Ureter (tissue), 1 donor: ENCODE measurements at places on chromosomes 1 and 21. TPM values are rescaled to one million over a fixed set of nuclear protein-coding genes. Genes with fewer than 3 reads are reported as not detected.
A peak's percentile ranks its signal among the peaks of the same experiment; 100 is the strongest.

GRCh38 chr1:13901039-13901438 is 201.1 kb downstream of the PRDM2 start:
- no peak for DNase-seq

DNA sequence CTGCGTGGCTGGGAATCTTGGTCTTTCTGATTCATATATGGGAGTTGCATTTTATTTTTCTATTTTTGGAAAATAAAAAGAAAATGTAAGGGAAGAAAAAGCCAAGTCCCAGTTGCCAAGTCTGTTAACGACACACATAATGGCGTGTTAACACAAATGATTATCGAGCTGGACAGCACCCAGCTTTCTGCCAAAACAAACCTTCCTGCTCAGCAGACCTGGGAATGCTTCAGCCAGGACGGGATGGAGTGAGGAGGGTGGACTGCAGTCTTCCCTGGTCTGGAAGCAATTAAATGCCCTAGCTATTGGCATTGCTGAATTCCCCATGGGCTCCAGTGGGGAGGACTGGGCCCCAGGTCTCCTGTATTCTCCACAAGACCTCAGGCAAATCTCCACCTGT is 184.2 kb upstream of the USP24 start:
- no peak for DNase-seq

- no peak for DNase-seq
Observed at GRCh38 chr1:85707267-85707989, 805 bp downstream of the ZNHIT6 start.

DNA sequence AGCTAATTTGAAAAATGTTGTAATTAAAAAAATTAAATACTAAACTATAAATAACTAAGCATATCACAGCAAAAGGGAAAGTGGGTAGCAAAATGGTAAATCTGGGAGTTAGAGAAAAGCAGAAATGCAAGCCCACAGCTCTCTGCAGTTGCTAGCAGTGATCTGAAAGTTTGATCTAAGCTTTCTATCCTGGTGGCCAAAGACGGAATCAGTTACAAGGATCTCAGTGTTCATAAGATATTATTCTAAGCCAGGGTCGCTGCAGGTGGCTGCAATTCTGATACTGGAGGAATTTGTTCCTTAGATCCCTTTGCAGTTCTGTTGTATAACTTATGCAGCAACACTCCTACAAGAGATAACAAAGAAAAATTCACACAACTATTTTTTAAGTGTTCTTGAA is 363.7 kb downstream of the SETD4 start:
- no peak for DNase-seq

GRCh38 chr1:21904704-21905520 is 32.2 kb downstream of the HSPG2 start:
- peak; percentile 87 for DNase-seq

- DNase-seq = no peak
Observed at GRCh38 chr1:203057911-203058675, 27.7 kb downstream of the MYOG start.

GRCh38 chr1:241228339-241228738 is 128.7 kb downstream of the RGS7 start:
- DNase-seq = no peak

DNA sequence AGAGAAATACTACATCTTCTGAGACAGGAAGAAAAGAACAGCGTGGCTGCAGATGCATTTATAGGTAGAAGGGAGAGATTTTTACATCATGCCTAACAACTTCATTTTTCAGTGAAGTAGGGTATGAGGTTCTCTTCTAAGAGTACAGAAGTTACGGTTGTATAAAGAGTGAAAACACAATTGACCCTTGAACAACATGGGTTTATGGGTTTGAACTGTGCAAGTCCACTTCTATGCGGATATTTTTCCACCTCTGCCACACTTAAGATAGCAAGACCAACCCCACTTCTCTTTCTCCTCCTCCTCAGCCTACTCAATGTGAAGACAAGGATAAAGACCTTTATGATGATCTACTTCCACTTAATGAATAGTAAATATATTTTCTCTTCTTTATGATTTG is 64.5 kb downstream of the RPAP2 start:
- DNase-seq = no peak

DNA sequence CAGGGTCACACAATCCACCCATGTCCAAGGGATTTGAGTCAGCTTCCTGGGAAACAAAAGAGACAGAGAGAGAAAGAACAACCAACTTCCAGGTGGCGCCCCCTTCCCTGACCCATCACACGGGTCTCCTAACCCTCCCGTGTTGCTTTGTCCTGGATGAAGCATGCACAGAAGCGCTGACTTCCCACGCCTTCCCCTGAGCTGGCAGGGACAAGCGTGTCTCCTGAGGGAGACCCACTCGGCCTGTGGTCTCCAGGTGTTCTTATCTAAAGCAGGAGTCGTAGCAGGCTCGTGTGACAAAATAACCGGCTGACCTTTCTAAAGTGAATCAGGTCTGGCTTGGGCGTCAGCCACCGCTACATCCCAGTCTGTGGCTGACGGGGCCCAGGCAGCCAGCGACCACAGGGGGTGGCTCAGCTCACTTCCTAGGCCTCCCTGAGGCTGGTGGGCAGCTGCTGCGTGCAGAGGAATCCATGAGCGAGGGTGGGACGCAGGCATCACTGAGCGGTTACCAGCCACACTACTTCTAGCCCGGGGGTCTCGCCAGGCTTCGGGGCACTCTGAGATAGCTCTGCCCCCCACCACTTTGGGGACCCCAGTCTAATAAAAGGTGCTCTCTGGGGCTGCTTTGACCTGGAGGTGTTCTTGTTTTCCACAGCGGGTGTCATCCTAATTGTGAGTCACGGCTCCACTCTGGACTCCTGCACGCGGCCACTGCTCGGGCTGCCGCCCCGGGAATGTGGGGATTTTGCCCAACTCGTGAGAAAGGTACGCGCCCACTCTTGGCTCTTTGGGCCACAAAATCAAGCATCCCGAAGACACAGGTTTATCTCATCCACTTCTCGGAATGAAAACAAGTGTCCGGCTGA is 40.4 kb downstream of the UBASH3A start:
- no peak for DNase-seq

DNA sequence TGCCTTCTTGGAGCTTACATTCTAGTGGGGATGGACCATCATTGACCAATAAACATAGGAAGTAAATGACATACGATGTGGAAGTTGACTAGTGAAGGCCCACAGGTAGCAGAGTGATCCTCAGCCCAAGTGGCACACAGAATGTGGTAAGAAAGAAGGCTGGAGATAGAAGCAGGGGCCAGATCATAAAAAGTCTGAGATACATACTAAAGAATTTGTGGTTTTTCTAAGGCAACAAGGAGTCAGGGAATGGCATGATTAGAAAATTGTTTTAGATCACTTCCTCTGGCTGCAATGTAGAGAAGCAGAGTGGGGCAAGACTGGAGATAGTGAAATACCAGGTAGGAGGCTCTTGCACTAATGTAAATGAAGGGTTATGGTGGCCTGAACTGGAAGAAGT is 154.0 kb downstream of the VPS13D start:
- DNase-seq = no peak

GRCh38 chr1:49163031-49163430 is 386.3 kb upstream of the BEND5 start:
- no peak for DNase-seq

GRCh38 chr21:45736042-45736689 is 92.6 kb downstream of the PCBP3 start:
- no peak for DNase-seq

- DNase-seq = no peak
Observed at GRCh38 chr1:164058198-164058597, 500.8 kb upstream of the PBX1 start.

DNA sequence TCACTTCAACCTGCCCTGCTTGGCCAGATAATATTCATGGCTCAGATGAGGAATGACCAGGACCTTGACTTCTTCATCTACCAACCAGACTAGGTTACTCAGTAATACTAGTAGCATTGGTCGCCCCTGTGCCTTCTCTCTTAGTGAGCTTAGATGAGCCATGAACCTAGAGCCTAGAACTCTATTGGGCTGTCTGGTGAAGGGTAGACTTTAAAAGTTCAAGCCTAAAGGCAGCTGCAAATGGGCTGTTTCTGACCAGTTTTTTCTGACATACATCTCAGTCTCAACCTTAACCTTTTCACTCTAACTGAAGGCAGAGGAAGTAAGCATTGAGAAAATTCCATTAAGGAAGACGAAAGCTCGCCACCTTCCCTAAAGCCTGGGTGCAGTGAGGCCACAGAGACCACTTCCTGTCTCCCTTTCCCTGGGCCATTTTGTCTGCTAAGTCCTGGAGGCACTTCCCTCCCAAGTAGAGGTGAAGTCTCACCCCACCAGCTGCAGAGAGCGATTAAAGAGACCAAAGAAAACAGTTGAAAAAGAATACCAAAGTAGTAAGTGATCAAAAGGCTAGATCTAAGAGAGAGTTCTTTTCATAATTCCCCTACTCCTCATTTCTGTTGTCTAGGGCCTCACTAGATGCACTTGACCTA is 53.3 kb downstream of the MTR start:
- no peak for DNase-seq

- DNase-seq = peak; percentile 9
Observed at GRCh38 chr1:37157634-37158033, 123.3 kb upstream of the GRIK3 start.

DNA sequence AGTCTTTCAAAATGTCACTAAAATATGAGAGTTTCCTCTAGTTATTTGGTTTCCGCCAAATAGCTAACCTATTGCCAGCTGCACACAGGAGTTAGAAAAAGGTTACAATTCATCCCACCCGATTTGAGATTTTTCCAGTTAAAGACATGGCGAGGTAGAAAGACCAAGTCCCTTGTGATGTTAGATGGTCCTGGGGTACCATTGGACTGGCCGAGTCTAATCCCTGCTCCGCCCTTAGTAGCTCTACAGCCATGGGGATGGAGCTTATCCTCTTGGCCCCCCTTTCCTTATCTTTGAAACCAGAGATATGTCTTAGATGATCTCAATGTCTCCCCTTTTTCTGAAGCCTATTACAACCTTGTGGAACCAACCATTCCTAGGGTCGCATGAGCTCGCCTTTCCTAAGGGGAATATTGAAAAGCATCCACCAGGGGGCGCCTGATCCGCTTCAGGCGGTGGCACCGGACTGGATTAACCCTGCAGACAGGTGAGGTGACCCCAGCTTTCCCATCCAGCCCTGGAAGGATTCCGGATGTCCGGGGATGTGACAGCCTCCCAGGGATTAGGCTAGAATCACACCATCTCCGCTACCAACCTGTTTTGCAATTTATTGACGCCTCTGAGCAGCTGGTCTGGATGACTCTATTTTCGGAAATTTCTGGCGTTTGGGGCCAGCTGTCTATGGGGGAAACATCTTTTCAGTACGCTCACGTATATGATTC is 68.3 kb upstream of the SIM2 start:
- DNase-seq = peak; percentile 53

DNA sequence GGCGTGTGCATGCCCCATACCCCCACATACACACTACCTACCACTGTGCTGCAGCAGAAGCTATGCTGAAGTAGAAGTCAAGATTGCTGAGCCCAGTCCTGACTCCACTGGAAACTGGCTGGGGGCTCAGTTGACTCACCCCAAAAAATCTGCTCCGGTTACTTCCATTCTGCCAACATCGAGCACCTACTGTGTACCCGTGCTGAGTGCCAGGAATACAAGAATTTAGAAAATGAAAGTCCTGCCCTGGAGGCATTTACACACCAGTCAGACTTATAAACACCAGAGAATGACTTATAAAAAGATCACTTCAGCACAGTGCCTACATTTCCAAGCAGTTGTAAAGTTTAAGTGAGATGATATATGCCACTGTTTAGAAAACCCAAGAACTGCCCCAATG is 99.1 kb downstream of the NMNAT2 start:
- DNase-seq = no peak

The C1orf87 gene
- not detected for total RNA-seq

The FCGR3B gene
- 1.6 TPM for total RNA-seq

The SLC2A5 gene
- 1.1 TPM for total RNA-seq

The OR2L8 gene
- total RNA-seq = not detected

The CTBS gene
- 16.5 TPM for total RNA-seq

The ADORA1 gene
- 1.5 TPM for total RNA-seq

The TBX15 gene
- total RNA-seq = not detected
